ENCODE measurements at places on chromosomes 5 and 9.

DNA sequence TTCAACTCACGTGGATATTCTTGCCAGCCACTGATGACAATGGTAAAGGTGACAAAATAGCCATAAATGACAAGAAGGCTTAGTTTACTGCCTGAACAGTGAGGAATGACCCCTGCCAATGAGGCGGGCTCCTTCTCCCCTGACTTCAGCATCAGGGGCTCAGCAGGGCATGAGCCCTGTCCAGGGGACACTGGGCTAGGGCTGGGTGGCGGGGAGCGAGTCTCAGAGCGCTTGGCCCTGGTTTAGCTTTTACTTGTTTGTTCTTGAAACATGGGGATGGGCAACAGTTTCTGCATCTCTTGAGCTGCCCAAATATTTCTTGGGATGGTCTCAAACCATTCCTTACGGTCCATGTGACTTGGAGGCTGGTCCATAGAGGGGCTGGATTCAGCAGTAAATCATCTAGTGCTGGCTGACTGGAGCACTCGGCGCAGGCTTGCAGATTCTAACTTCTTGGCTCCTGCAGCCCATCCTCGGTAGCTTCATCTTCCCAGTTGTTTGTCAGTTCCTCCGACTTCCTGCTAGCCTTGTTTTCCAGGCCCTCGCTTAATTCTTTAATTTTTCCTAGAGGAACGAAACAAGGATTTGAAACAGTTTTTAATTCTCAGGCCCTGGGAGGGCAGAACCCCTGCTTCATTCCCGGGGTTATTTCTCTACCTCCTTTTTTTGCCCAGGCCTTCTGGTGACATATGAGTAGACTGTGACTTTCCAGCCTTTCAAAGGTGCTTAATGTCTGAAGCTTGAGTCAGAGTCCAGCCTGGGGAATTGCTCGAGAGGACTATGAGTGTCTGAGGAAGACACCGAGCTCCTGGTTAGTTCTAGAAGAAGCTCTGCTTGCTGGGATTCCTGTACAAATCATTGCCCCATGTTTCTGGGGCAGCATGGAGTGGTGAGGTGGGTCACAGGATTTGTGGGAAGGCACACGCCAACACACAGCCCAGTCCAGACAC, 4.5 kb upstream of the HMCN2 start:
- no peak for DNase-seq

DNA sequence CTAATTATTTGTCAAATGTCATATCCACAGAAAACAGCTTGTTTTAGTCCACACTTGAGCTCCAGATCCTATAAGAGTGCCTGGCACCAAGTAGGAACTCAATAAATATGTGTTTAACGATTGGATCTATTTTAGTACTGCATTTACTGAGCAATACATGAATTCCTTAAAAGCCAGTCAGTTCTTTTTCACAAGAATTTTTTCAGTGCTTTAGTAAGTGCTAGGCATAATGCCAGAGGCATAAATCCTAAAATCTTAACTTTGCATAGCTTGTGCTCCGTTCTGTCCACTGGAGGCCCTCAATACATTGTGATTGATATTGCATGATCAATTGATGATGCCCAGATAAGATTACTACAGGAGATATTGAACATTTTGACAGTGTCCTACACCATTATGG, 67.3 kb upstream of the PCSK5 start:
- no peak for DNase-seq

- peak; percentile 34 for DNase-seq
Measured at GRCh38 chr9:116154334-116154975, 864 bp downstream of the PAPPA start.

DNA sequence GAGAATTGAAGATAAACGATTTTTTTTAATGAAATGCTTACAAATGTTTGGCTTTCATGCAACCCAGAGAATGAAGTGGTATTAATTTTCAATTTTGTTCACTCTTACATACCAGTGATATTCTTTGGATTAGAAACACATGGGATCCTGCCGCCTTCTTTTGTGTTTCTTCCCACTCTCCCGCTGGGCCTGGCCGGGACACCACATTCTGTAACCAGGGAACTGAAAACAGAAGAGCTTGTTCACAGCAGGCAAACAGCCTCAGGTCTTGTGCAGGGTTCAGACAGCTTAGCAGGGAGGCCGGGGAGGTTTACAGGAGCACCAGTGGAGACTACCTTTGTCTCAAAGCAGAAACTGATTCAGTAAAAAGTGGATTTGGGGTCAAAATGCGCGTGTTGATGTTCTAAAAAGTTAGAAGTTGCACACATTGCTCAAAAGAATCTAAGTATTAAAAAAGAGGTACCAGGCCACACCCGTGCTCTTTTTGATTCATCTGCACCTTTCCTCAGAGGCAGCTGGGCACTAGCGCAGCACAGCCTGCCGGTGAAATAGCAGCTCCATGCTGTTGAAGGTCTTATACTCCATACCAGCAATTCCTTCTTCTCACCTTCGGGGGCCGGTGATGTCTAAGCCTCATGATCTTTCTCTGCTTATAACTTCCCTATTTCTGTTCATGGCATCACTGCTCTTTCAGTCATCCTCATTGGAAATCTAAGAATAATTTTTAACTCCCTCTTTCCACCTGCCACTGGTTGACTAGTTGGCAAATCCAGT, 67.1 kb downstream of the GRAMD2B start:
- peak; percentile 55 for DNase-seq

- DNase-seq, result no peak
Measured at GRCh38 chr5:133487093-133487492, 125.2 kb downstream of the FSTL4 start.

- no peak for DNase-seq
Measured at GRCh38 chr9:19631181-19631580, 157.7 kb downstream of the SLC24A2 start.

DNA sequence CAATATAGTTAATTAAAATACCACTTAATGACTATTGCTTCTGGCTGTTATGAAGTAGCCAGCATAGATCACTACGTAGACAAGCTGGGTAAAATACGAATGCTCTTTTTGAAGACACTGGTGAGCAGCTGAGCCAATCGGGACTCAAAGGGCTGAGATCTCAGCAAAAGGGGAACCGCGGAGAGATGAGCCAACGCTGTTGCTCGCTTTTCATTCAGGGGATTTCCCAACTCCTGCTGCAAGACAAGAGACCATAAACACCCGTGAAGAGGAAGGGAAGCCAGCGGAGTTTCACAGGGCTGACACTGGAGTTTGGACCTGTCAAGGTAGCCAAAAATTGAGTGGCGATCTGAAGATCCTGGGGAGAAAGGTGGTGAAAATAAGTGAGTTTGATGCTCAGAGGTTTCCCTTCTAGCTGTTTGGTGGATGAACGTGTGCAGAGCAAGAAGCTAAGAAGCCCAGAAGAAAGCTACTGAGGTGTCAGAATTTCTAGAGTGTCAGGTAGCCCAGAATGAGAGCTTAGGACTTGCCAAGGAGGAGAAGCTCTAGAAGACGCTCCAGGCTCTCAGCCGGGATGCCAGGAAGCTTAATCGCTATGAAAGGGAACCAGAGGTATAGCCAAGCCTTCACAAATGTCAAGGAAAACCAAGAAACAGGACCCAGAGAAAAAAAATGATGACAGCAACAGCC, 79.6 kb upstream of the RNU6ATAC start:
- no peak for DNase-seq

- DNase-seq, result peak; percentile 94
Measured at GRCh38 chr5:171483551-171484135, 64.2 kb downstream of the FGF18 start.

DNA sequence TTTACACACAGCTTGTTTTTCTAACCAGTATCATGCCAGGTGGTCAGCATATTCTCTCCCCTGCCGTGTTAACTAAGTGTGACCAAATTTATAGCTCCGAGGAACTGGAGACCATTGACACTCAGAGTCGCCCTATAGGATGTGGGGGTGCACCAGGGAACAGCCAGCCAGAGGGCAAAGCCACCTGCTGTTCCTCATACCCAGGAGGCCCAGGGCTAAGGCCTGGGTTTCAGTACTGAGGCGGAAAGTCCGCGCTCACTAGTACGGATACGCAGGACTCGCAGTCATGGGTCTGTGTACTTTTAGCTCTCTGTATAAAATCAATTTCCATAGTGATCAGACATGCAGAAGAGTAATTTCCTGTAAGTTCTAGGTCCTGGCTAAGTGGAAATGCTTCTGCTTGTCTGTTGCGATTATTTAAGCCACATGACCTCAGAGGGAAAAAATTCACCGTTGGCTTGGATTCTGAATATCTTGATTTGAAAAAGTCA, 247.0 kb downstream of the AOPEP start:
- no peak for DNase-seq

GRCh38 chr5:173278641-173279040, 43.6 kb upstream of the NKX2-5 start:
- DNase-seq, result no peak

- no peak for DNase-seq
Measured at GRCh38 chr5:67659288-67659687, 462.7 kb upstream of the CD180 start.

- peak; percentile 36 for DNase-seq
Measured at GRCh38 chr9:95626885-95627558, 110.3 kb upstream of the PTCH1 start.

Measured in uterus (tissue), 4 donors.